ENCODE measurements at places on chromosomes 12 and 14. TPM values are rescaled to one million over a fixed set of nuclear protein-coding genes. Genes with fewer than 3 reads are reported as not detected.

DNA sequence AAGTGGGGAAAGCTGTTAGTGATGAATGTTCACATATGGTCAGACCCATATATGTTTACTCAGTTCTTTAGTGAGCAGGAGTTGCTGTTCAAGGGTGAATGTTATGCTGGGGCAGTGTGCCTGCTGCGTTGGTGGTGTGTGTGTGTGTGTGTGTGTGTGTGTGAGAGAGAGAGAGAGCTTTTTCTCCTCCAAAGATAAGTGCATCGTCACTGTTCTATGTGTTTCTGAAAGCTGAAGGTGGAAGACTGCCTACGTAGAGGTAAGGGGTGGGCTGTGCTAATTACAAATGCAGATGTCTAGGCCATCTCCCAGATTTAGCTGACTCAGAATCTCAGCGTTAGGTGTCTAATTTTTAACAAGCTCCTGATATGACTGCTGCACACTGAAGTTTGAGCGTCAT is 10.5 kb downstream of the GABARAPL1 start:
- no peak for DNase-seq

- DNase-seq = no peak
Observed at GRCh38 chr14:54253195-54253947, 143.4 kb upstream of the CDKN3 start.

GRCh38 chr12:98736352-98737321 is 91.5 kb downstream of the APAF1 start:
- no peak for DNase-seq

DNA sequence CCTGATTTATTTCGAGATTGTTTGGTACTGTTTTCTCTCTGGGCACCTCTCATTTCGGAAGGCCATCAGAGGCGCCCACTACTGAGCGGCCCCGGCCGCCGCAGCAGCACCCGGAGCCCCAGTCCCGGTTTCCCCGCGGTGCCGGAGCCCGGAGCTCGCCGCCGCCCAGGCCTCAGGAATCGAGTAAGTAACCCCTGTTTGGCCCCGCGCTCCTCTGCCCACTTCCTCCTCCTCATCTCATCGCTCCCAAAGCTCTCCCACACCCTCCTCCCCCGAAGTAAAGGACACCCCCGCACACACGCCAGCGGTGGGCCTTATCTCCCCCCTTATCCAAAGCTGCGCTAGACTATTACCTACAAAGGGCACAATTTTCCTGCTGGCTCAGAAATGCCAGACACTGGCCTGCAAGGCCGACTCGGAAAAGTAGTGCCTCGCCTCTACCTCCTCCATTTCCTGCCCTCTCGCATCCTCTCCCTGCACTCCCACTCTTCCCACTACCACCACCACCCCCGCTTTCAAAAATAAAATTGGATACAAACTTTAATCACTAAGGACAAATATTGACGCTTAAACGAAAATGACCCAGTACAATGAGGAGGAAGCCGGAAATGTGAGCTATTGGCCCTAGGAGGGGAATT is 637 bp upstream of the FOXG1 start:
- DNase-seq = no peak

DNA sequence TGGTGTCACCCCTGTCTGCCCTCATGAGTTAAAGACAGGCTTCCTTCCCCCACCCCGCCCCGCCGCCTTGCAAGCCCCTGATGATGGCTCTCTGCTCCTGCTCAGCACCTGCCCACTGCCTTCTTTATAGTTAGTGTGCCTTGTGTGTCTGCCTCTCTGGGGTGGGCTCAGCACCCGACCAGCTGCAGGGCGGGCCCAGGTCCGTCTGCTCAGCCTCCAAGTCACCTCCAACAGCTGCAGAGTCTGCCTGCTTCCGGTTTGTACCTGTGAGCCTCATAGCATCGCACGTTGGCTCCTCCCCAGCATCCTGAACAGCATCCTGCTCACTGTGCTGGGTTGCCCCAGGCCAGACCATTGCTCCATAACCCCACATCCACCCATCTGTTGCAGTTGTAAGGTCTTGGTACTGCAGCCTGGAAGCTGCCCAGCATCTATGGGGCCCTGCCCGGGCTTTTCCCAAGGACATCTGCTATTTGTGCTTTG is 3.5 kb downstream of the TGFB3 start:
- DNase-seq = no peak

DNA sequence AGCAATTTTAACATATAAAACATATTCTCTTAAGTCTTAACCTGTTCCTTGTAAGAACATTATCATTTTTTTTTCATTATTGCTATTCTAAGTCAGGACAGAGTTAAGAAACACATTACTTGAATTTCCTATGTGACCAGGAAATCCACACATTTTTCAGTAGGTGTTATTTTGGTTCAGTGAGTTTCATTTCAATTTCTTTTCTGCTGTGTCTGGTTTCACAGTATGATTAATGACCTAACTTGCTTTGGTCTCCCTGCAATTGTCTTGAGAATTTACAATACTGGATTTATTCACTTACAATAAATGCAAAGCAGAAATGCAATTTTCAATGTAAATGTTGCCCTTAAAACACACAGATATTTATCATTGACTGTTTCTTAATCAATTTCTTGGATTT is 396.9 kb upstream of the TMTC1 start:
- DNase-seq = no peak

DNA sequence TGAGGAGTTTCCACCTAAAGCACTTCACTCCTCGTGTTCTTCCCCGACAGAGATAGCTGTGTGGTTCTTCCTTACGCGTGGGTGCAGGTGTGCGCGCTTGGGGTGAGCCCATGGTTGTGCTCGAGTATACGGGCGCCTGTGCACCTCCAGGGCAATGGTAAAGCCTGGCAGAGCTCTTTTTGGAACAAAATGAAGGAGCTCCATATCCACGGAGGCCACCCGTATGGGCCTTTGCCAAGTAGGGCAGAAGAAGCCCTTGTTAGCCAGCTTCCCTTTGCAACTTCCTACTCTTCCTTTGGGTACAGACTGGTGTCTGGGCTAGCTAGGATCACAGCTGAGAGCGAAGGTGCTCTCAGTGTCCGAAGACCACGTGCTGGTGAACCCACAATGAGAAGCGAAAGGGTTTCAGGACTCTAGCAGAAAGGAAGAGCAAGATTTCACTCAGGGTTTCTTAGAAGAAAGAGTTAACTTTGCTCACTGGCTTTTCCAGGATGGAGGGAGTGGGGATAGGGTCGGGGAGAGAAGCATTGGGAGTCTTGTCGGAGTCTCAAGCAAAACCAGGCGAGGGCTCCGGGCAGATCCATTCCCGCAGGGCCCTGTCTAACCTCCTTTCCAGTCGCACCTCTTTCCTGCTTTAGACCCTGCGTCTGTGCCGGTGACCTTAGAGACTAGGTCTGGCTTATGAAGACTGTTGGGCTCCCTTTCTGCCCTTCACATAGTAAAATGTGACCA is 960 bp upstream of the LRFN5 start:
- DNase-seq = no peak

DNA sequence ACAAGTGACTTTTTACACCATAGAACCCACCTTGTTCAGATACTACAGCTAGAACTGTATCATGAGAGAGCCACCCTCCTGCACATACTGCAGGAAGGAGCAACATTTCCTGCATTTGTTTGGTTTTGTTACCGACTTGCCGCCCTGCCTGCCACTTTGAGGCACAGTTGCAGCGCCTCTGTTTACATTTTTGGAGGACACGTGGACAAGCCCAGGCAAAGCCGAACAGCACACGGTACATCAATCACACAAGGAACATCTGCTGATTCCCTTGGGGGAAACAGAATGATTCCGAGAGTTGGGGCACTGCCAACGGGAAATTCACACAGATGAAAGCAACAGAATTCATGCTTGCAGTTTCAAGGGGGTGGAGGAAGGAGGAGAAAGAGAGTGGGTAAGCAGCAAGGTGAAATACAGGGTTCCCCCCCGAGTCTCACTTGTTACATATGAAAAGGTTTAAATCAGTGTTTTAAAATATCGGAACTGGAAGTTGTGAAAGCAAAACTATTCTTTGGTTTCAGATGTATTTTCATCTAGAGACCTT is 110.7 kb downstream of the BTG1 start:
- DNase-seq = peak; percentile 21

DNA sequence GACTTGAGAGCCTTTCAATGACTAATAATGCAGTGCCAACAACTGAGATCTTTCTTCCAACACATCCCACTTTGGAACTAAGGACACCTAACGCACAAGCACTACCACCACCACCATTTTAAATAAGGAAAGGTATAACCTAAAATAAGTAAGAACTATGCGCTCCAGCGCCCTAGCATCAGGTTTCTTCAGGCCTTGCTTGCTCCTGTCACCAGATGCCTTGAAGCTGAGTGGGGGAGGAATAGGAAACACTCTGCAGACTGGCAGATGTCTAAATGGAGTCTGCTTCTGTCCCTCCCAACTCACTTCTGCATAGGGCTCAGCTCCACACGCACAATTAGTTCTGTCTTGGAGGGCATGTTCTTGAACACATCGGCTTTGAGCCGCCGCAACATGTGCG is 15.1 kb downstream of the CHD4 start:
- DNase-seq = no peak

GRCh38 chr14:22177870-22178269 is 411.2 kb downstream of the DAD1 start:
- DNase-seq = no peak

DNA sequence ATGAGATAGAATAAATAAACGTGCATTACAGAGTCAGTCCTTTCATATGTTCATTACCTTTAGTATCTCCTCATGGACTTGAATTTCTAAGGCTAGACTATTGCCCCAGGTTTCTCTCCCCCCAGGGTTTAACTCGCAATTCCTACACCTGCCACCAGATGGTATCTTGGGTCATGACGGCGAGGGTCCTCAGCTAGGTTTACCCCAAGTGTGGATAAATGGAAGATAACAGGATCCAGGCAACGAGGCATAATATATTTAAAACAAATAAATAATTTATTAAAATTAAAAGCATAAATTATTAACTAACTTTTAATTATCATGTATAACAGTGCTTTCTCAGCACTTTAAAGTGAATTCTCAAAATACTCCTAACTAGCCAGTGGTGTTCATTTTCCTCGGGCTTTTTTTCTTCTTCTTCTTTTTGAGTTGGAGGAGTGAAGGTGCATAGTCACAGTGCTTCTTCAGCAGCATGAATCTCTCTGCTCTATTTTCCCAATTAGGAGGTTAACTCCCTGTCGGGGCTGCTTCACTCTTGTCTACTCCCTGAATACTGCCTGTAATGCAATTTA is 243.5 kb upstream of the CAND1 start:
- DNase-seq = no peak

GRCh38 chr12:12927211-12928079 is 24.5 kb downstream of the GPRC5D start:
- DNase-seq = peak; percentile 81

DNA sequence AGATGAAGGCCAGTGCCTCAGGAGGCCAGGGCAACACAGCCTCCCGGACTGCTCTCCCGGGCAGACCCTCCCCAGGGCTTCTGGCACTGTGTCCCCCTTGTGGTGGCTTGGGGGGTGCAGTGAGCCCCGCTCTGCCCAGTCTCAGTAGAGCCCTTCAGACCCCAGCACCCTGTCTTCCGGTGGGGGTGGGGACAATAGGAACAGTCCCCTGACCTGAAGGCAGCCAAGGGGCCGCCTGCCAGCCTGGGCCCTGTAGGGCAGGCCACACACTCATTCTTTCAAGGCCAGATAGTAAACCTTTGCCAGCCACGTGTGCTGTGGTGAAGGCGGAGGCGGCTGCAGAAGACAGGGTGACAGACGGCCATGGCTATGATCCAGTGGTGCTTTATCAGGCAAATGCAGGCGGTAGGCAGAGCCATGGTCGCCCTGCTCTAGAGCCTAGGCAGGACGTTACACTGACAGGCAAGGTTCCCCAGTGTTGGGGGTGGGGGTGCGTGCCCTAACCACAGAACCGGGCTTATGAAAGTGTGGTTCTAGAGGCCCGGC is 15.0 kb downstream of the ZFYVE21 start:
- DNase-seq = peak; percentile 41

GRCh38 chr12:108190529-108190928 is 61.4 kb downstream of the WSCD2 start:
- DNase-seq = no peak

- no peak for DNase-seq
Observed at GRCh38 chr12:40393026-40393425, 168.2 kb downstream of the LRRK2 start.

Gene SDS
- total RNA-seq = 0.18 TPM

Gene CSRNP2
- 21.5 TPM for total RNA-seq

Gene DPPA3
- total RNA-seq = not detected

Gene C14orf39
- total RNA-seq = not detected

Data from CD8-positive, alpha-beta memory T cell (primary cell).